Upper lobe of left lung (tissue), 6 donors: ENCODE measurements at places on chromosomes 13 and 19.
A peak's percentile ranks its signal among the peaks of the same experiment; 100 is the strongest.

- no peak for DNase-seq
Observed at GRCh38 chr13:20288561-20288960, 56.4 kb upstream of the GJB6 start.

- DNase-seq = no peak
Observed at GRCh38 chr19:29371251-29372090, 154.3 kb upstream of the VSTM2B start.

- no peak for DNase-seq
Observed at GRCh38 chr13:92952161-92952560, 274.4 kb upstream of the GPC6 start.

GRCh38 chr19:2865334-2866100 lies 1.6 kb upstream of the ZNF556 start:
- no peak for DNase-seq

- DNase-seq = no peak
Observed at GRCh38 chr13:111503905-111504695, 183.7 kb downstream of the TEX29 start.

DNA sequence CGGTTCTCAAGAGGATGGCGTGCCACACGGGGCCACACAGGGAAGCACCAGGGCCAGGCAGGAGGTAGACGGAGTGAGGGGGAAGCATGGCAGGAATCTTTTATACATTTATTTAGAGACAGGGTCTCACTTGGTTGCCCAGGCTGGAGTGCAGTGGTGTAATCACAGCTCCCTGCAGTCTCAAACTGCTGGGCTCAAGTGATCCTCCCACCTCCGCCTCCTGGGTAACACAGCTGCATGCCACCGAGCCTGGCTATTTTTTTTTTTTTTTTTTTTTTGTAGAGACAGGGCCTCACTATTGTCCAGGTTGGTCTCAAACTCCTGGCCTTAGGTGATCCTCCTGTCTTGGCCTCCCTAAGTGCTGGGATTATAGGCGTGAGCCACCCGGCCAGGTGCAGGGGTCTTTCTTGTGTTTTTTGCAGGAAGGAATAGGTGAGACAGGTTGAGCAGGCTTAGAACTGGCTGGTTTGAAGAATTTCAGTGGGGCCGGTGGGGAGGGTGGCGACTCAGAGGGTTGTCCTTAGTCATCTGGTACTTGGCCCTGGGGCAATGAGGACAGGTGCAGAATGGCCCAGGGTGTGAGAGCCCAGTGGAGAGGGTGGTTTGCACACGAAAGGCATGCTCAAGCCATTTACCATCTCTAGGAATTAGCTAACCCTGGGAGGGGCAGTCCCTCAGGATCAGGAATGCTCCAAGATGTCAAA lies 7.6 kb downstream of the SSC5D start:
- DNase-seq = no peak

DNA sequence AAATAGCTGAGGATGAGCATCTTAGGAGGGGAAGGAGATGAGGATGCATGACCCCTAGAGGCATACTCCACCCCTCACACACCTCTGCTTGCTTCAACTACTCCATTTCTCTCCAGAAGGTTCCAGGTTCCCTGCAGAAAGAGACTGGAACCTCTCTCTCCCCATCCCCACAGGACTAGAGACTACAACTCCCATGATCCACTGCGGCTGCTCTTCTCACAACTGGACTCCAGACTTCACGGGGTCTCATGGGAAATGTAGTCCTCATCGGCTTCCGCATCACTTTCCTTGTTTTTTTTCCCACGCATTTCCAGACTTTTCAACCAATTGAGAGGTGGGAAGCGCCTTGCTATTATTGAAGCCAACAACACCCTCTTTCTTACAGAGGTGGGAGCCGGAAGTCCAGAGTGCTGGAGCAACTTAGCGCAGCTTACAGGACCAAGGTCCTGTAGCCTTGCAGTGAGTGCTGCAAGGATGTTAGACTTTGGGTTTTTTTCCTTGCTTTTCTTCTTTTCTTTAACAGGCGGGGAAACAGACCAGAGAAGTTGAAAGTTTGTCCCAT lies 13.9 kb upstream of the CACNG6 start:
- DNase-seq = peak; percentile 69

DNA sequence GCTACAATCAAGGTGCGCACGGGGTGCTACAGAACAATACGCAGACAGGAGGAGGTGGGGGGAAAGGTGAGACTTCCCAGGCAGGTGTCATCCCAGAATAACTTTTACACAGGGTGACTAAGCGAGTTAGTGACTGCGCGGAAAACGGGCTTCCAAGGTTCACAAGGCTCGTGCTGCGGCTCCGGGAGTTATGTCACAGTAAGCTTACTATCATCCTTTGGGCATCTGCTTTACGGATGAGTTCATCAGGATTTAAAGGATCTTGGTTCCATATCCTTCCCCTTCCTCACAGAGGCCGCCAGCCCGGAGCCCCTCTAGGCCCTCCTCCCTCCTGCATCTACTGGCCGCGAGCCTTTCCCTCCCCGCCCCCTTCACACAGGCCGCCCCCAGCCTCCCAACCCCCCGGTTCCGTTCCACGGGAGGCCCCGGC lies 474 bp upstream of the IFT88 start:
- DNase-seq = no peak

DNA sequence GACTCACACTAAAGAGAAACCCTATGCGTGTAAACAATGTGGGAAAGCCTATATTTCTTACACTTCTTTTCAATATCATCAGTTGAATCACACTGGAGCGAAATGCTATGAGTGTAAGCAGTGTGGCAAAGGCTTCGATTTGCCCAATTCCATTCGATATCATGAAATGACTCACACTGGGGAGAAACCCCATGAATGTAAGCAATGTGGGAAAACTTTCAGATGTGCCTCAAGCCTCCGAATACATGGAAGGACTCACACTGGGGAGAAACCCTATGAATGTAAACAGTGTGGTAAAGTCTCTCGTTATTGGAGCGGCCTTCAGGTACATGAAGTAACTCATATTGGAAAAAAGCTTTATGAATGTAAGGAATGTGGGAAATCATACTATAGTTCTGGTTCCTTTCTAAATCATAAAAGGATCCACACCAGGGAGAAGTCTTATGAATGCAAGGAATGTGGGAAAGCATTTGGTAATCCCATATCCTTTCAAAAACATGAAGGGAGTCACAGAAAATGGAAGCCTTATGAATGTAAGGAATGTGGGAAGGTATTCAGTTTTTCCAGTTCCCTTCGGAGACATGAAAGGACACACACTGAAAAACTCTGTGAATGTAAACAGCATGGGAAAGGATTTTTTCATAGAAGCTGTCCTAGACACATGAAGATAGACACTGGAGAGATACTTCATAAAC lies 28.1 kb downstream of the ZNF20 start:
- no peak for DNase-seq
